Suppressor macrophage (primary cell): ENCODE measurements at places on chromosomes 4 and X.

DNA sequence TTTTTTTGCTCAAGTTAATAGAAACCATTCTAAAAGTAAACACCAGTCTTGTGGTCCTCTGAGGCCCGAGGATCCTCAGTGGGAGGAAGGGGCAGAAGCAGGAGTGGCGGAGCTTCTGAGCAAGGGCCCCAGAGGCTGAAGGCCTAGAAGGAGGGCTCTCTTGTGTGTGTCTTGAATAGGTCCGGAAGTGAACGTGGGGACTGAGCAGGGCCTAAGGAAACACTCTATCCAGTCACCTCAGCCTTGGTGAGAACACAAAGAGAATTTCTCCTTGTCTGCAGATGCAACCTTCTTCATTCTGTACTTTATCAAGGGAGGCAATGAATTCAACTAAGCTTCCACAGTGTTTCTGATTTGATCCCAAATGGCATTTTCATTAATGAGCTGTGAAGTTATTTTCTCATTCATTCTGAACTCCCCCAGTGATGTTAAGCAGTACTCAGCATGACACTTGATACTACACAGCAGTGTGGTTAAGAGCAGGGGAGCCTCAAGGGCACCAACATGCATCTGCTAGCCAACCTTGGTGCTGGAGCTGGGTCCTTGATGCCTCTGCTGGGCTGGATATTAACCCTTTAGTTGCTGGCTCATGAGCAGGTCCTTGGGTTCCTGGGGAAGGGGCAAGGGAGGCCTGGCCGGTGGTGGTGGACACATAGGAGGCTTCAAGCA is 64.7 kb downstream of the RBM47 start:
- no peak for DNase-seq

- no peak for DNase-seq
Observed at GRCh38 chr4:48986654-48987164, 634 bp downstream of the CWH43 start.

DNA sequence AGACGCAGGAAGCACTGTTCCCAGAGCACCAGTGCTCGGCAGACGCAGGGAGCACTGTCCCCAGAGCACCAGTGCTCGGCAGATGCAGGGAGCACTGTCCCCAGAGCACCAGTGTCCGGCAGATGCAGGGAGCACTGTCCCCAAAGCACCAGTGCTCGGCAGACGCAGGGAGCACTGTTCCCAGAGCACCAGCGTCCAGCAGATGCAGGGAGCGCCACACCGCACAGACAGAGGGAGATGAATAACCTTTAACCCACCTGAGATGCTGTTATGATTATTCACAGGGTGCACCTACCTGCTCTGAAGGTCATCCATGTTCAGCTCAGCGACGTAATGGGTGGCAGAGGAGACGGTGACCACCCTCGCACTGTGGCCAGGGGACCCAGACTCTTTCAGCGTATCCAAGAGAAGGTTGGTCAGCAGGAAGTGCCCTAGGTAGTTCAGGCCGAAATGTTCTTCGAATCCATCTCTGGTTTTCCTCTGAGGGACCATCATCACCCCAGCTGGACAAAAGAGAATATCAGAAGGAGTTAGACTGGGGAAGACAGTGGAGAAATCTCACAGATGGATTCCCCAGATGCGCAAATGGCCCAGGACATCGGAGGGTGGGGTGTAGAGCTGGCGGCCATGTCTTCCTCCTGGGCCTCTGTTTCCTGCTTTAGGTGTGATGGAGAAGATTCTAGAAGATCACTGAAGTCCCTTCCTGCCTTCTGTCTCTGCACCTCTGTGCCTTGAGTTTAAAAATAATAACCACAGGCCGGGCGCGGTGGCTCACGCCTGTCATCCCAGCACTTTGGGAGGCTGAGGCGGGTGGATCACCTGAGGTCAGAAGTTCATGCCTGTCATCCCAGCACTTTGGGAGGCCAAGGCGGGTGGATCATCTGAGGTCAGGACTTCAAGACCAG is 234.1 kb downstream of the DHRSX start:
- DNase-seq: no peak

DNA sequence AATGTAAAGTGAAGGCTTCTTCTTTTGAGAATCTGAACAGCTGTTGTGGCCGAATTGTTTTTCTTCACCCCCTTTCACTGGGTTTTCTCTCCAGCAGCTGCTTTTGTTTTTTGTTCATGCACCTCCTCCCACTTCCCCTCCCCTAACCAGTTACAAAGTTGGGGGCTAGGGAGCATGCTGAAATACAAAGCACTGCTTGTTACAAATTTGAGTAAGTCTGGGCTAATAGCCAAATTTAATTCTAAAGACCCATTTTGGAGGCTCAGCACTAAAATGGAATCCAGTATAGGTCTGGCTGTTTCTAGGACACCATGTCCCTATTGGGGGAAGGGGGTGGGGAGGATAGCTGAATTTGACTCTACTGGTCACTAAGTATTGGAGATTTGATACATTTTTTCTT is 89.2 kb upstream of the GPM6B start:
- DNase-seq: no peak

DNA sequence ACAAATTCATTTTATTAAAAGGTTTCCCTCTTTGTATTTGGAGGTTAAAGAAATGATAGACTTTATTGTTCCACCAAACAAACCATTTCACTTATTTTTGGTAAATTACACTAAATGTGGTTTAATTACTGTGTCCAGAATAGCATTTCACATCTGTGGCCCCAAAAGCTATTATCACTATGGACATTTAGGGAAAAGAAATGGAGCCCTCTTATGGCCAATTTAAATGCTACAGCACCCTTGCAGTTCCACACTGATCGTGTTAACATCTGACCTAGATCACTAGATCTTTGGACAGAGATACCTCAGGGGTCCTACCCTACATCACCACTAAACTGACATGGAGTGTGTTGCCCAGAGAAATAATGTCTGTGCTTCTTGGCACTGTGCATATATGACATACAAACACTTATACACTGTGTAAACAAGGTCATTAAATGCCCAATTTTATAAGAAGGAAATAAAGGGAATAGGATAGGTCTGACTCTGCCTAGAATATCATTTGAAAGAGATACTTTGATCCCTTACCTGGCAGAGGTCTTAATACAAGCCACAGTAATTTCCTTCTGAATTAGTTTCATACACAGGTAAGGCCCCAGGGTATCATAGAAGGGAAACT is 163.9 kb downstream of the KDR start:
- peak; percentile 61 for DNase-seq

- DNase-seq: no peak
Observed at GRCh38 chr4:80422727-80423404, 87.3 kb downstream of the CFAP299 start.

- DNase-seq: no peak
Observed at GRCh38 chr4:135497563-135498152, 1296.1 kb upstream of the PABPC4L start.

DNA sequence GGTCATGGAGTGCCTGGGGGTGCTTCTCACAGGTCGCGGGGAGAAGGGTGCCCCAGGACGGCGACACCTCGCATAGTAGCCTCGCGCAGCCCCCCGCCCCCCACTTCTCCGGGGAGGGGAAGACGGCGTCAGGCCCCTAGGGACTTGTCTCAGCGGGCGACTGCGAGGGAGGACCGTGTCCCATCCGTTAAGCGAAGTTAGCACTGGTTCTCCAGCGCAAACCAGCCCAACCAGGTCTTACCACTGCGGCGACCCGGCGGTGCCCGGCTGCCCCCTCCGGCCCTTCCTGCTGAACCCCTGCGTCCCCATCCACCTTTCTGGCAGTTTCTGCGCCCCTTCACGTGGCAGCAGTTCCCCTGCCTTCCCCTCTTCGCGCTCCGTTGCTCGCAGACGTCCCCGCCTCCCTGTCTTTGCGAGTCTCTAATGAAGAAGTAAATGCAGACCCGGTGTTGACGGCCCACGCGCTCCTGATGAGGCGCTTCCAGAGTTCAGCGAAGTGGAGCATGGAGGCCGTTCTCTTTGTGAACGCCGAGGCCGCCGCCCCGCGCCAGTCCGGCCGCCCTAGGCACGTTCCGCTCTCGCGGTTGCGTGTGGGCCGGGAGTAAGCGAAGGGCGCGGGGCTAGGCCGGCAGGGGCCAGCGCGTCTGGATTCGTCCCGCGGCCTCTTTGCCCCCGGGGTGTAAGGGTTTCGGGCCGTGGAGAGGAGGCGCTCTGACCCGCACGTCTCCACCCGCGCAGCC is 3.0 kb downstream of the SLIT2 start:
- DNase-seq: no peak

DNA sequence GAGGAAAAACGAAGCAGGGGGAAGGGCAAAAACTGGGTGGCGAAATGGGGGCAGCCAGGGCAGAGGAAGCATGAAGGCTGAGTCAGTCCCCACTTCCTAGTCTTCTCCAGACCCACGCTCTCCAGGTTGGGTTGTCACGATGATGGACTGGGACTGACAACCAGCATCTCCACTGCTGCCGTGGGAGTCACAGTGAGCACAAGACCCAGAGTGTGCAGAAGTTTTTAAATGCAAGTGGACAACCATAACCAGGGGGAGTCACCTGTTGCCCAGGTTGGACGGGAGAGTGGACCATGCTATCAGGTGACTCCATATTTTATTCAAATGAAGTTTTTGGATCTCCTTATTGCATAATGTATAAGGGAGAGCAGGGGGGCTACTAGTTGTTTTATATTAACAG is 511.4 kb upstream of the ZFP42 start:
- no peak for DNase-seq

DNA sequence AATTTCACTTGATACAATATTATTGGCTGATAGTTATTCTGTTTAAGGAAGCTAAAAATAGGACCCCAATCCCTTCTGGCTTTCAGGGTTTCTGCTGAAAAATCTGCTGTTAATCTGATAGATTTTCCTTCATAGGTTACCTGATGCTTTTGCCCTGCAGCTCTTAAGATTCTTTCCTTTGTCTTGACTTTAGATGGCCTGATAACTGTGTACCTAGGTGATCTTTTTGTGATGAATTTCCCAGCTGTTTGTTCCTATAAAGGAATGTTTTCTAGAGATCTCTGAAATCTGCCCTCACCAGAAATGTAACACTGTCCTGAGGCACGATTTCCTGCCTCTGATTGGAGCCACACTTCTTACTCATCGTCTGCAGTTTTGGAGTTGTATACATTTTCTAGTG is 69.4 kb upstream of the PRDM5 start:
- no peak for DNase-seq

DNA sequence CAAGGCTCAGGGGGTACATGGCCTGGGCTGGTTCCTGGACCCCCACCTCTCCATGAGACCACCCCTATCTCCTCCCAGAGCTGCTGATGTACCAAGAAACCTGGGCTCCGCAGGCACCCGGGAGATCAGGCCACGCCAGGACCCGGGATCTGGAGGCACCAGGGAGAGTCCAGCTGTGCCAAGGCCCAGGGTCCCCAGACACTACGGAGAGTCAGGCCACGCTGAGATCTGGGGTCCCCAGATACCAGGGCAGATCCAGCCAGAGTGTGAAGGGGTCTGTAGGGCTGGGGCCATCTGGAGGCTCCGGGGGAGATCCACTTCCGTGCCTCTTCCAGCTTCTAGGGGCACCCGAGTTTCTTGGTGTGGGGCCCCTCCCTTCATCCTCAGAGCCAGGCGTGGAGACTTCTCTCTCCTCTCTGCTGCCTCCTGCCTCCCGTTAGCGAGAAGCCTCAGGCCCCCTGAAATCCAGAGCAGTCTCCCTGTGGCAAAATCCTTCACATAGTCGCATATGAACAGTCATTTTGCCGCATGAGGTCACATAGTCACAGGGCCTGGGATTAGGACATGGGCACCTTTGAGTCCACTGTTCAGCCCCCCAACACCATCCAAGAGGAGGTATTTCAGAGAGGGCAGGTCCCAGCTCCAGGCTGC is 9.7 kb downstream of the ABLIM2 start:
- DNase-seq: no peak

- no peak for DNase-seq
Observed at GRCh38 chr4:114911111-114911510, 202.3 kb downstream of the NDST4 start.

- DNase-seq: no peak
Observed at GRCh38 chrX:1899841-1900240, 285.0 kb downstream of the ASMT start.

- DNase-seq: no peak
Observed at GRCh38 chrX:25733148-25733547, 405.0 kb upstream of the MAGEB18 start.

DNA sequence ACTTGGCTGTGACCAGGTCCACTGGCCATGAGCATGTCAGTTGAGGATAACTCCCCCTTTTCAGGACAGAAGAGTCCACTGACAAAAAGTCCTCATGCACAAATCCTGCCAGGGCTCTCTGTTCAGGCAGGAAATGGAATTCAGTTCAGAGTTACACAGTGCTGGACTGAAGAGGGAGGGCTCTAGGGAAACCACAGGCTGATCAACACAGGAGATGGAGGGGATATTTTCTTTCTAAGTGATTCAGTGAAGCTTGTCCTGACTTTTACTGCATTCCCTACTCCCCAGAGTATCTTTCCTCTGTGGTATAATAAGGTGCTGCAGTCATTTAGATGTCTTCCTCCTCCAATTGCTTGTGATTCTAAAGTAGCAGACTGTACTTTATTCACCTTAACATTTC is 335.5 kb upstream of the IGFBP7 start:
- no peak for DNase-seq

- DNase-seq: no peak
Observed at GRCh38 chrX:133796282-133796681, 189.1 kb downstream of the GPC3 start.

GRCh38 chrX:43349363-43349762 is 306.7 kb upstream of the MAOA start:
- DNase-seq: peak; percentile 37

DNA sequence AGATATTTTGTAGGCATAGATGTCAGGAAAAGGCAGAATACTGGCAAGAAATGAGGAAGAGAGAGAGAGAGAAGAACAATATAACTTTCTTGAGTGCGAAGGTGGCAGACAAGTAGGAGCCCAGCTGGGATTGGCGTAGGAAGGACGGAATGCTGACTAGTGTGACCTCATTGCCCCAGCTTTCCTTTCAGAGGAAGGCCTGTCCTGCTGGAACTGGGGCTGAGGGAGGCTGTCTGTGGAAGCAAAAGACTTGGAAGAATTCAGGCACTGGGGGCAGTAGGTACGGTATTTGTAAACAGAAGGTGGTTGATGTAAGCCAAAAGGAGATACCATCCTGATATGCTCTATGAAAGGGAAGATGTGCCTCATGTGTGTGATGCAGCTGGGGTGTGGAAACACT is 818.4 kb downstream of the ADGRL3 start:
- DNase-seq: no peak

- DNase-seq: no peak
Observed at GRCh38 chrX:11438767-11439166, 145.6 kb downstream of the AMELX start.

DNA sequence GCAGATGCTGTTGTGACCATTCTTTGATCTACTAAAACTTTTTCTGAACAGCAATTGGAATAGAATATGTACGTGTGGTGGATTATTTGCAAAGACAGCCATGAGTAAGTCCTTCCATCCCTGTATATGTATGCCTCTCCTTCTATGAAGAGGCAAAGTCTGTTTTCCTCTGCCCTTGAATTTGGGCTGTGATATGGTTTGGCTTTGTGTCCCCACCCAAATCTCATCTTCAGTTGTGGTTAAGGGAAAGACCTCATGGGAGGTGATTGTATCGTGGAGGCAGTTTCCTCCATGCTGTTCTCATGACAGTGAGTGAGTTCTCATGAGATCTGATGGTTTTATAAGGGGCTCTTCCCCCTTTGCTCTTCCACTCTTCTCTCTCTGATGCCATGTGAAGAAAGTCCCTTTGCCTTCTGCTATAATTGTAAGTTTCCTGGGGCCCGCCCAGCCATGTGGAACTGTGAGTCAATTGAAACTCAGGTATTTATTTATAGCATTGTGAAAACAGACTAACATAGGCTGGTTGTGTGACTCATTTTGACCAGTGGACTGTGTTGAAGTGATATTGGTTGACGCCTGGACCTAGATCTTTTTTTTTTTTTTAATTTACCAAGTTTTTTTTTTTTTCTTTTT is 108.3 kb upstream of the CAMK2D start:
- DNase-seq: no peak

GRCh38 chr4:40070387-40070786 is 13.7 kb downstream of the N4BP2 start:
- DNase-seq: no peak
